ENCODE measurements at places on chromosomes 7 and 10. TPM values are rescaled to one million over a fixed set of nuclear protein-coding genes. Genes with fewer than 3 reads are reported as not detected.

Gene HPS6
- 24.4 TPM for total RNA-seq

Gene GPR141
- total RNA-seq: not detected

Gene OLAH
- total RNA-seq: not detected

Gene VIPR2
- 0.43 TPM for total RNA-seq

Gene SLC39A12
- not detected for total RNA-seq

Gene NUTM2B
- 0.70 TPM for total RNA-seq

Gene CALY
- 1.1 TPM for total RNA-seq

Gene TFR2
- total RNA-seq: 0.50 TPM

Gene FOXI2
- total RNA-seq: not detected

Gene CNPY1
- not detected for total RNA-seq

Gene H2BK1
- not detected for total RNA-seq

Gene INHBA
- total RNA-seq: 103 TPM

Gene NME8
- not detected for total RNA-seq

Gene MYL10
- total RNA-seq: 0.73 TPM

Gene KAT6B
- total RNA-seq: 21.7 TPM

Gene TMEM270
- not detected for total RNA-seq

Gene INPP5F
- total RNA-seq: 102 TPM

Gene BHLHA15
- 0.57 TPM for total RNA-seq

Measured in astrocyte (in vitro differentiated cells and primary cell).